NCI-H526 treated with DMSO at 0.1 percent for 48 hours (cell line): ENCODE measurements at places on chromosomes 1 and 21.

DNA sequence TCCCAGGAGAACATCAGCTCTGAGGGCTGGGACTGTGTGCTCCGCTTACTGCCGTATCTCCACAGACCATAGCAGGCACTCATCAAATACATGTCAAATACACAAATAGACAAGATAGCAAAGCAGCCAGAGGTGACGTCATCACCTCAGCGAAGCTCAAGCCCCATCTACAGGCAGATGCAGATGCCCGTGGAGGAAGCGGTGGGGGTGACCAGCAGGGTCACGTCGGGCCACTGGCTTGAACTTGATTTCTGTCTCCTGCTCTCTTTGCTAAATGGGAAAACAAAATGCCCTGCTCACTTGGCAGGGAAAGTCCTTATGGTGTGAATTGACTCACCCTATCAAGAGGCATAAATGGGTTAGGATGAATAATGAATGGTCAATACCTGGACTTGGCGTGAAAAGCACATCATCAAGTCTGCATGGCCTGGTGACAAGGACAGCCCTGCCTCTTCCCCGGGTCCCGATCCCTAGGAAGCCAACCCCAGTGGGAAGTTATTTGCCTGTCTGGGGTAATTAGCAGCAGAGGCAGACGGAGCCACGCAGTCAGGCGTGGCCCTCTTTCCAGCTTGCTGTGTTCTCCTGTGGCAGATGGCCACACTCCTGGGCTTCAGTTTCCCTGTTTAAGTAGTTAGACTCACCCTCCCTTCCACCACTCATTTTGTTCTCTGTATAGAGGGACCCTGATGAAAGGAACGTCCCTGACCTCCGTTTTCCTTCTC lies 536.0 kb downstream of the NPHP4 start:
- no peak for DNase-seq

DNA sequence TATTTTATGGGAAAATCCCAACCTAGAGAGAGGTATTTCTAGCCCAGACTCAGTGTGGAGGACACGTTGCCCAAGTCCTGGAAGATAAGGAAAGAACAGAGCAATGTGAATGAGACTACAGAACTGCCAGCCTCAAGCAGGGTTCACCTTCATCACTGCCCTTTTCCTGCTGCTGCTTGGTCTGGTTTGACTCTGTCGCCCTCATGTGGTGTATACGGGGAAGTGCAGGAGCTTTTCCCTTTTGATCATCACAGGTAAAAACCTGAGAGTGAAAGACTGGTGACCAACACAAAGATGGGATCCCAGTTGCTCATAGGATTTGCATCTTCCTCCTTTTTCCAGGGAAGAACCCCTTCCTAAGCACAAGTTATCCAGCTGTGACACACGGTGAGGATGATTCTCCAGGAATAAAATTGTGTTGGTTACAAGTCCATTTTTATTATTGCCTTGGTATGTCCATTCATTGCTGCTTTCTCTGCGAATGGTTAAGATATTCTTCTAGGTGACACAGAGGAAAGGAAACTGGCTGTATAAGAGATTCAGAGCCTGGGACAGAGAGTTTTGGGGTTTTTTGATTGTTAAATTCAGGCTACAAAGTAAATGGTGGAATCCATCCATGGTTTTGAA lies 89.5 kb upstream of the CD53 start:
- DNase-seq: peak; percentile 57

DNA sequence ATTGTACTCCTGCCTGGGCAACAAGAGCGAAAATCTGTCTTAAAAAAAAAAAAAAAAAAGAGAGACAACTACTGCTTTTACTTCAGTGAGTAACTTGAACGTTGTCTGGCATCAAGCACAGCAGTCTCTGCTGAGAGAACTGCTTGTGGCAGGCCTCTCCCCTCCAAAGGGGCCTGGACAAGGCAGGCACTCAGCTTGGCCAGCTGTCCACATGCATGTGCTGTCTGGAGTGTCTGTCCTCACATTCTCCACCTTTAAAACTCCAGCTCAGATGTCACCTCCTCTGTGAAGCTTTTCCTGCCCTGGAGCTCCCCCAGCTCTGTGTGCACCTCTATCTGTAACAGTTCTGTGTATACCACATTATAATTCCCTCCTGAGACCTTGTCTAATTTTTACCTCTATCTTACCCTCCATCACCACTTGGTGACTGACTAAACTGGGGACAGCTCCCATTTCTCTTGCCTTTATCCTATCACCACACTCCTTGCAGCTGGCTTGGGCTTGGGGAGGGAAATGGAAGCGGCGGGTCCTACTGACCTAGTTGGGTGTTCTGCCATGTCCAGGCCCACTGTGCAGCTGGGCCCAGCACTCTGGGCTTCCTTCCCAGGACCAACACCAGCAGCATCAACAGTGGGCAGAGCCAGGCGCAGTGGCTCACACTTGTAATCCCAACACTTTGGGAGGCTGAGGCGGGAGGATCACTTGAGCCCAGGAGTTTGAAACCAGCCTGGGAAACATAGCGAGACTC lies 71.4 kb upstream of the ARTN start:
- DNase-seq: no peak

- no peak for DNase-seq
Measured at GRCh38 chr1:9181990-9182783, 52.4 kb upstream of the H6PD start.

DNA sequence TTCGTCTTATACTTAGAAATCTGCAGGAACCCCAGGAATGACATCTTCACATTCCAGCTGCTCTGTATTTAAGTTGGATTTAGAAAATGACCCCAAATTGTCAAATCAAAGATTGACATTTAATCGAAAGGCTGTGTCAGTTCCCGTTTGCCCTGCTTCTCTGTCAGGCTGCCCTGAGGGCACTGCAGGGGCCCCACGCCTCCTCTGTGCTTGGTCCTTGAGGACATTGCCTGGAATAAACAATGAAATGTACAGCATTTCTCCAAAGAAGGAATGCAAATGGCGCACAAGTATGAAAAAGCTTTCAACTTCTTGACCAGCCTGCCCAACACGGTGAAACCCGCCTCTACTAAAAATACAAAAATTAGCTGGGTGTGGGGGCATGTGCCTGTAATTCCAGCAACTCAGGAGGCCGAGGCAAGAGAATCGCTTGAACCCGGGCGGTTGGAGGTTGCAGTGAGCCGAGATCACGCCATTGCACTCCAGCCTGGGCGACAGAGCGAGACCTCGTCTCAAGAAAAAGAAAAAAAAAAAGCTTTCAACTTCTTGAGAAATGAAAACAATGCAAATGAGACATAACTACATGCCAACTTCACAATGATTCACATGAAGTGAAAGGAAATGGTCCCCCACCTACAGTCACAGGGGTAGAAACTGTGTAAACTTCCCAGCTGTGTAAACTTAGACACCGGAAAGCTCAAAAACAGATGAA lies 3.0 kb downstream of the TMPRSS3 start:
- no peak for DNase-seq

GRCh38 chr1:162166917-162167615 lies 97.6 kb downstream of the NOS1AP start:
- peak; percentile 53 for DNase-seq

- DNase-seq: peak; percentile 72
Measured at GRCh38 chr1:201309416-201309815, 26.1 kb downstream of the PKP1 start.

- no peak for DNase-seq
Measured at GRCh38 chr1:202562444-202563060, 147.7 kb downstream of the SYT2 start.

- no peak for DNase-seq
Measured at GRCh38 chr1:151585622-151586021, 26.2 kb upstream of the SNX27 start.

- DNase-seq: no peak
Measured at GRCh38 chr1:236536540-236536939, 12.8 kb downstream of the LGALS8 start.

GRCh38 chr1:190597294-190597693 lies 119.6 kb upstream of the BRINP3 start:
- no peak for DNase-seq

DNA sequence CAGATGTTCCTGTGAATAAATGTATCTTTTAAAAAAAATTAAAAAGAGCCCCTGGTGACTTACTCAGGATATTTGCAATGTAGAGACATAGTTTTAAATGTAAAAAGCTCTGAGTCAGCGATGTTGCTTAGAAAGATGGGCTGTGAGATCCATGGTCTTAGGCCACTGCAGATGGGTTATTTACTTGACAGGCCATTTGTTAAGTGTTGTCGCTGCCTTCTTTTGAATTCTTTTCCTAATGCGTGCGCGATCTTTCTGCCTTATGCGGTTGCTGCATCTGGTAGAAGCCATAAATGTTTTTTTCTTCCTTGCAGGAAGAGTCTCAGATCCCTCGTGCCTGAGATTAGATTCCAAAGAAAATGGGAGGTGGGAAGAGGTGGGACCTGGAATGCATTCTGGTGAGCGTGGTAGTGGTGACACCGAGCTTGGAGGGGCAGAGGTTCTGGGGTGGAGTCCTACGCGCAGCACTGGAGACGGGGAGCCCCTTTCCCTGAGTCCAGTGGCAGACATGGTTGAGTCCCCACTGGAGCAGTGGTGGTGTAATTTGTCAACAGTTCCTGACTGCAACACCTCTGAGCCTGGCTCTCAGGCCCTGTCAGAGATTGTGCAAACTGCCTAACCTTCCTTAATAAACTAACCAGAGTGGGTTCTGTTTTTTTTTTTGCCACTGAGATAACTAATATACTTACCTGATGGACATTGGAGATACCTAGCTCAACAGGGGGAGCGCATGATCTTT lies 197.2 kb downstream of the HHAT start:
- no peak for DNase-seq

DNA sequence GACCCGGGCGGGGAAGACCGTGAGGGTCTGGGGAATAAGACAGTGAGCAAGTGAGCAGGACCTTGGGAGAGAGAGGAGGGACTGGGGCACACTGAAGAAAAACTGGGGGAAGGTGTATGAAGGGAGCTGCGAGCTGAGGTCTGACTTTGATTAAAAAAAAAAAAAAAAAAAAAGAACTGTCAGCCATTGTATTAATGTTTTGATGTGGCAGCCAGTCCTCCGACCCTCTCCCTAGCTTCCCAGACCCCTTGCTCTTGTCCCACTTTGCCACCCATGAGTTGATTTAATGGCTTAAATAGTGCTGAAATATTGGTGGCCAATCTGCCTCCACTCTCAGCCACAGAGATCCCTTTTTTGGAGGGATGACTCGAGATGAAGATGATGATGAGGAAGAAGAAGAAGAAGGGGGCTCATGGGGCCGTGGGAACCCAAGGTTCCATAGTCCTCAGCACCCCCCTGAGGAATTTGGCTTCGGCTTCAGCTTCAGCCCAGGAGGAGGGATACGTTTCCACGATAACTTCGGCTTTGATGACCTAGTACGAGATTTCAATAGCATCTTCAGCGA lies 652 bp downstream of the HAX1 start:
- no peak for DNase-seq

- no peak for DNase-seq
Measured at GRCh38 chr1:9404117-9404914, 111.6 kb downstream of the SPSB1 start.

DNA sequence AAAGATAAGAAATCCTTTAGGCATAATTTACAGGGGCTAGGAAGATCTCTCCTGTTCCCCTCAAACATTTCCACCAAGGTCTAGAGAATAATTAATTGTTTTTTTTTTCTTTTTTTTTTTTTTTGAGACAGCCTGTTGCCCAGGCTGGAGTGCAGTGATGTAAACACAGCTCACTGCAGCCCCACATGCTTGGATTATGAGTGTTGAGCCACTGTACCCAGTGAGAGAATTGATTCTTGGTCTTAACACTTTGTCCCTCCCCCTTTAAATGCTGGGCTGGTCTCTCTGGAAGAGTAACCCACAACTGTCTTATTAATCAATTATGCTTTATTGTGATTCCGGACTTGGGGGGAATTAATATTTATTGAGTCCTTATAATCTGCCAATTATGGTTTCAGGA lies 33.4 kb downstream of the ATF3 start:
- no peak for DNase-seq

DNA sequence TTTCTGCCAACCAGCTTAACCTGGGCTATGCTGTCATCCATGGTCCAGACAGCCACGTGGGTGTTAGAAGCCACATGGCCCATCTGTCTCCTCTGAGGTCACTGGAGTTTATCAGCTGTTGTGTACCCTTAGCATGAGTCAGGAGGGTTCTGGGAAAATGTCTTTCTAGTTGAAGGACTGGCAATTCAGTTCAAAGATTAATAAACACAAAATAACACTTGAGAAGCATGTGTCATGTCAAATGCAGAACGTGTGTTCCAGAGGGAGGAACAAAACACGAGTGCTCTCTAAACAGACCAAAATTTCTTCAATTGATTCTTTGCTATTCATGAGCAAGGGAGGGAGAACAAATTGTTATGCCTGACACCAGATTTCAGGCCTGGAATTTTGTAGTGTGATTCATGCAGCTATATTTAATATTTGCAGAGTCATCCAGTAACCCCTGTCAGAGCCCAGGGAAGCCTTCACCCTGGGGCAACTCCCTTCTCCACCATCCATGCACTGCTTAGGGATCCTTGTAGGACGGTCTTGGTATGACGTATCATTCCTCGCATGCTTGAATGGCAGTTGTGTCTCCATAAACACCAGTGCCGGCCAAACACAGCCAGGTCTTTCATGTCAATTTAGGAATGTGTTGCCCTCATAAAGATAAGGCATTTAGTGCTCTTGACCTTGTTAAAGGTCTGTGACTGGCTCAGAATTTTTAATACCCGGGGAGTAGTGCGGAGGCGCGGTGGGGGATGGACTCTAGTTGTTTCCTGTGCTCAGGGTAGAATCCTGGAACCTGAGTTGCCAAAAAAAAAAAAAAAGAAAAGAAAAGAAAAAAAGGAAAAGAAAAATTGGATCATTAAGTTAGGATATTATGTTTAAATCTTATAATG lies 27.7 kb upstream of the DYRK1A start:
- DNase-seq: no peak

- peak; percentile 60 for DNase-seq
Measured at GRCh38 chr1:99577313-99577712, 68.6 kb upstream of the PALMD start.

GRCh38 chr1:66494482-66494881 lies 39.5 kb upstream of the SGIP1 start:
- DNase-seq: no peak

DNA sequence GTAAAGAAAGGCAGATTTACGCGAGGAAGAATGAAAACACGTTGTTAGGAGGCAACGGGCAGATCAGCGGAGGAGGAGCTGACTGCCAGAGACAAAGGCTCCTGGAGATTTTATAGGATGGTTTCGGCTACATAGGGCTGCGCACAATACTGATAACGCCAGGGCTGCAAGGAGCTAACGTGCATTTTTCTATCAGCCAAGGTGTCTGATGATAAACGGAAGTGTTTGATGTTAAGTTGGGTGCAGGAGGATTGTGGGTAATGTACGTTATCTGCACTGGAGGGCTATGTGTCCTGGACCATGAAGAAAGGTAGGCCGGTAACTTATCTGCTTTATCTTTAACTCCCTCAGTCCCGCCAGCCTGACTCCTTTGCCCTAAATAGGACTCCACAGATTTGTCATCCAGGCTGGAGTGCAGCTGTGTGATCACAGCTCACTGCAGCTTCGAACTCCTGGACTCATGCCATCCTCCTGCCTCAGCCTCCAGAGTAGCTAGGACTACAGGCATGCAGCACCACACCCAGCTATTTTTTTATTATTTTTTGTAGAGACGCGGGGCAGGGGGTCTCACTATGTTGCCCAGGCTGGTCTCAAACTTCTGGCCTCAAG lies 29.6 kb downstream of the SETD4 start:
- no peak for DNase-seq
